ENCODE measurements at places on chromosomes 3 and 15.

DNA sequence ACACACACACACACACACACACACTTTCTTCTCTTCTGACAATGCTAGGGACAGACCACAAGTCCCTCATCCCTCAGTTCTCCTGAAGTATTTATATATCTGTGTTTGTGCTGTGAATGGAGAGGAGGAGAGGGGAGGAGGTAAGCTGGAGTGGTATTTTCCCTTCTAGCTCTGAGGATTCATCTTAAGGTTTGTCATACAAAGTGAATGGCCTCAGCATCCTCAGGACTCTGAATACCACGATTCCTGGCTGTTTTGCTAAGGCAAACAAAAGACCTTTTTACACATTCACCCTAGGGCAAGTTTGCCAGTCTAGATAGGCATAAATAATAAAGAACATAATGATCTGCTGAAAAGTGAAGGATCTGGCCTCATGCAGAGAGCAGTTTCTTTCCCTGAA lies 65.7 kb upstream of the CHMP2B start:
- no peak for DNase-seq

DNA sequence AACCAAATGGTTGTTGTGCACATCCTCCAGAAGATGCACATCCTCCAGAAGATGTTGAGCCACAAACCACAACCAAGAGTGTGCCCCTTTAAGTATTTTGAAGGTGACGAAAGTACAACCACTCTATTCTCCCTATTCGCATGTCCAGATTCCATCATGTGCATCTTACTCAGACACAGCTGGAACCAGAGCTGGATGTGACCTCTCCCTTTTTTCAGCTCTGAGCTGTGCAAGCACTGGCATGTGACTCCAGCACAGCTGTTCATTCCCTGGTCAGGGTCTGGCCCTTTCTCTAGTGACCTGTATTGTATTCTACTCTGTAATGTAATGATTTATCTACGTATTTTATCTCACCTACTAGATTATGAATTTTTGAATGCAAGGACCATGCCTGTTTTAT lies 29.3 kb upstream of the DLG1 start:
- no peak for DNase-seq

- DNase-seq: no peak
These were observed 302.0 kb downstream of the ZBBX start for GRCh38 chr3:167078070-167078622.

- no peak for DNase-seq
These were observed 71.2 kb upstream of the ST3GAL6 start for GRCh38 chr3:98691897-98692296.

DNA sequence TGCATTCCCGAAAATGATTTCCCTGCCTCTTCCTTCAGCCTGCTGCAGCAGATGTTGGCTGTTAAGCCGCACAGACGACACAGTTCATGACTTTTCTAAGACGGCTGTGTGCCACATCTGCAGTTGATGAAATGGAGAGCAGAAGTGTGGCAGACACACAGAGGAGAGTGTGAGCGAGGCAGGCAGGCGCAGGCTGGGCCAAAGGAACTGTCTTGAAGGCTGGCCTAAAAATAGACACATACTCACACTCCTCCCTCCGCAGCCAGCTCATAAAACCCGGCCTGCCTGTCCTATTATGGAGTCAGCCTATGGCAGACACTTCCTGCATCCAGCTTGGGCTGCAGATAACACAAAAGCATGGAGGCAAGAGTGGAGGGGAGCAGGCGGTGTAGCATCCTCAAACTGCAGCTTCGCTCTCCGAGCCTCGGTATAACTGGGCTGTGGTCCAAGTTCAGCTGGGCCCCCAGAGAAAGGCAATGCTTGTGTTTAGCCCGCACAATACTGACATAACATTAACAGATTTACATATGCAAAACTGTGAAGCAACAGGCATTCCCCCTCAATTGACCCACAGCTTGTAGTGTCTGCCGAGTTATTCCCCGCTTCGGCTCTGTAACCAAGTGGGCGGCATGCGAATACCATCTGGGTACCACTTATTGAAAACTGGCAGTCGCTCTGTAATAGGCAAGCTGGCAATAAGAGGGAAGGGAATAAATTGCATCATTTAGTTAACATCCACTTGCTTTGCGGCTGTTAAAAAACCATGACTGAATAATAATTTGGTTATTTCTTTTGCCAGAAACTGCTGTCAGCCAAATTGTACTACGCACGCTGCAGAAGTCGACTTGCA lies 40.8 kb downstream of the FOXP1 start:
- no peak for DNase-seq

DNA sequence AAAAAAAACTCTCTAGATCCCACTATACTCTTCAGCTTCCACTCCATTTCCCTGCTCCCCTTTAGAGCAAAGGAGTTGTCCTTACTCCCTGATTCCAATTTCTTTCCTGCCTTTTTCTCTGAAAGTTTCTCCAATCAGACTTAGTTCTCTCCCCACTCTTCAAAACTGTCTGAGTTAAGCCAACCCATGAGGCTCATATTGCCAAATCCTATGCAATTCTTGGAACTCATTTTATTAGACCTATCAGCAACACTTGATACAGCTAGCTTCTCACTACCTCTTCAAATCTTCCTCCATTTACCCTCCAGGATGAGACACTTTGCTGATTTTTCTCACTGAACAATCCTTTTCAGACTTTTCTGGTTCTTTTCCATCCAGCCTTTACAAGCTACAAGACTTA lies 233.1 kb downstream of the THRB start:
- DNase-seq: no peak

DNA sequence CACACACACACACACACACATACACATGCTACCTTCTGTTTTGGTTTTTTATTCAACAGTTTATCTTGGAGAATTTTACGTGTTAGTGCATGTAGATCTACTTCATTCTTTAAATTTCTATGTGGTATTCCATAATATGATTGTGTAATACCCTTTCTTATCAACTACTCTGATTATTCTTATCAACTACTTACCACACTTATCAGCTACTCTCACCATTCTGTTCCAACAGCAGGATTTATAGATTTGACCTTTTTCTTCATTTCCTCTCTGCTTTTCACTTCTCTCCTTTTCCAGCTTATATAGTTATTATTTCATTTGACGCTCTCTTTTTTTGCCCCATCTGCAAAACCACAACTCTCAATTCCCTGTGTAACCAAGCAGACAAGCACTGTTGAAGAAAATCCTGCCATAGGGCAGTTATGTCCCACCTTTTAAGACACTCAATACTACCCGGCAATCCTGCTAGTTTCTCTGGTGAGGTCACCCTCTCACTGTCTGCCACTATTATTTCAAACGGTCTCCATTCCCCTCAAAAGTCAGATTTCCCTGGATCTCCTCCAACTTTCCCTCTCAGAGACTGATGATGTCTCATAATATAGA lies 56.9 kb upstream of the SATB1 start:
- DNase-seq: no peak

DNA sequence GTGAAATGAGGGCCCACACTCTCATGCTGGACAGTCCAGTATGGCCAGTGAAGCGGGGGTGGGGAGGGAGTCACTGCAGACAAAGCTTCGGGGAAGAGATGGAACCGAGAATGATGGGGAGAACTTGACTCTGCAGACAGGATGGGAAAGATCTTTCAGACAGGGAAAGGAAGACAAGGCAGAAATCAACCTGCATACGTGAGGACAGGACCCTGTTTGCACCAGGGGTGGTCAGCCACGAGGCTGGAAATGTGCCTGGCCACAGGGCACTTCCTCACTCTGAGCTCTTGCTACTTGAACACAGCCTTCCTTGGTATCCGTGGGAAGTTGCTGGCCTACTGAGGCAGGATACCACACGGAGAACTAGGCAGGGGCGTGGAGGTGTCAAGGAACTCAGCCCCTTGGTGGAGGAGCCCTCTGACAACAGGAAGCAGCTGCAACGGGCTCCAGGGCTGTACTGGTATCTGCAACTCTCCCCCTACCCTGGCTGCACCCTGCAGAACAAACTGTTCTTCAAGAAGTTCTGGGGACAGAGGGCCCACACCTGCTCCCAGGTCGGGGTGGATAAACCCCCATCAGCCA lies 9.3 kb upstream of the SRP14 start:
- DNase-seq: no peak

GRCh38 chr3:148998715-148999423 lies 7.5 kb downstream of the GYG1 start:
- no peak for DNase-seq

All from activated T-helper 1 cell treated with Interleukin-2 at 50 U/mL for 16 hours (primary cell).